DMS153 (cell line): ENCODE measurements at places on chromosomes 1 and 21.

GRCh38 chr1:31866450-31867032, 50.7 kb upstream of the SPOCD1 start:
- no peak for DNase-seq

DNA sequence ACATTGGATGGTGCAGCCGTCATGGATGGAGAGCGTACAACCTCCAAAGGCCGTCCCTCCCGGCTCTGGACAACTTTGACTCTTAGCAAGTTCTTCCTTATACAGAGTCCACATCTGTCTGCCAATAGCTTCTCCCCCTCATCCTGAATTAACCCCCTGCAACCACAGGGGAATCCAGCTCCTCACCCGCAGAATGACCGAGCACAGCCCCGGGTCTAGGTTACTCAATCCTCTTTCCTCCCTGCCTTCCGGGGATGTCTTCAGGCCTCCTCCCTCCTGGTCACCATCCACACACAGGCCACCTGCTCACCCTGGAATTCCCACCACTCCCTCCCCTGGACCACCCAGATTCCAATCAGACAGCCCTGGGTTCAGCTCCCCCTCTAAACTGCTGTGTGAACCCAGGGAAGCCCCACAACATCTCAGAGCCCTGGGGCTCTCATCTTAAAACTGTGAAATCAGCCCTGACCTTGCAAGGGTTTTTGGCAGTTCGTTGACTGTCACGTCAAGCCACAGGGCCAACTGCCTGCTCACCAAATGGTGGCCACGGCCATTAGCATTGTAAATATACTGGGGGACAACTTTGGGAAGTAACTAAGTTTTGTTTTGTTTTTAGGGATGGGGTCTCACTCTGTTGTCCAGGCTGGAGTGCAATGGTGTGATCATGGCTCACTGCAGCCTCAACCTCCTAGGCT, 54.2 kb downstream of the HSPG2 start:
- no peak for DNase-seq

DNA sequence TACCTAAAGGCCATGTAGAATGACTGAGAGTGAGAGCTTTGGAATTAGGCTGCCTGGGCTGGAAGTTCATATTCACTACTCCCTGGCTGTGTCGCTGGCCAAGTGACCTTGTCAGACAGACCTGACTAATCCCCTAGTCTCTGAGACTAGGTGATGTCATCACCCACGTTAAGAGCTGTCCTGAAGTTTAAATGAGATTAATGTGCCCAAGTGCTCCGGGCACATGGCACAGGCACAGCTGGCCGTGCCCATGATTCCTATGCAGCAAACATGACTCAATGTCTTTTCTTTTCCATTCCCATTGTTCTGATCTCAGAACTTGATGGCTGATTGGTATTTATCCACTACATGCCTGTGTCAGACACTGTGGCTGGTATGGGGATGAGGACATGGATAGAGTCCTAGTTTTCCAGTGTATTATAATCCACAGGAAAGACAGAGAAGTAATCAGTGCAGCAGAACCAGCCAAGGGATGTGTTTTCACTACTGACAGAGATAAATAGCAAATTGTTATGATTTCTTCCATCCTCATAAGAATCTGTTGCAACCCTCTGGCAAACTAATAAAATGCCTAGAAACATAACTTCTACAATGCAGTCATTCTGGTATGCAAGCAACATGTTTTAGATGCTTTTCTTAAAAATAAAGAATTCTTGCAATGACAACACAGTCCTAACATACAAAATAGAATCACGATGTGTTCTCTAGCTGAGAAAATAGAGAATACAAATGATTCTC, 180.9 kb downstream of the PCP4 start:
- DNase-seq = peak; percentile 16

DNA sequence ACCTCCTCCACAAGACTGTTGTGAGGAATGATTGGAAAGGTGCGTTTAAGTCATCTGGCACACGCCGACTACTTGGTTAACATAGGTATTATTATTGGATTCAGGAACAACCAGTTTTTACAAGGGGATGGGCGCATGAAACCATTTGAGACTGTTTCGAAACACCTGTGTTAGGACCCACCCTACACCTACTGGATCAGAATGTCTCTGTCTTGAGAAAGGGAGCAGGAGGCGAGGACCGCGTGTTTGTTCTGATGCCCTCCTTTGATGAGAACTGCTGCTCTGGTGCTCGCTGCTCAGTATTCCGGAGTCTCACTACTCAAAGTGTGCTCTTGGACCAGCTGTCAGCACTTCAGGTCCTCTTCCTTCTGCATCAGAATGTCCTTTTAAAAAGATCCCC, 7.3 kb downstream of the H6PD start:
- DNase-seq = no peak
